ENCODE measurements at places on chromosomes 3 and 15. TPM values are rescaled to one million over a fixed set of nuclear protein-coding genes. Genes with fewer than 3 reads are reported as not detected.

The A4GNT gene
- not detected for total RNA-seq

The FGF7 gene
- 157 TPM for total RNA-seq

The SLC6A20 gene
- total RNA-seq: not detected

The CACNA1D gene
- total RNA-seq: 0.97 TPM

The CPNE9 gene
- not detected for total RNA-seq

The PLA1A gene
- not detected for total RNA-seq

The CACNA2D2 gene
- total RNA-seq: 0.12 TPM

The USP19 gene
- 51.3 TPM for total RNA-seq

The KBTBD13 gene
- total RNA-seq: not detected

The CFAP100 gene
- total RNA-seq: not detected

The MOBP gene
- not detected for total RNA-seq

The PLSCR2 gene
- total RNA-seq: not detected

The PPP2R3A gene
- 33.6 TPM for total RNA-seq

The OR5K2 gene
- not detected for total RNA-seq

The SLC25A26 gene
- 19.5 TPM for total RNA-seq

The CCDC39 gene
- total RNA-seq: not detected

The VIPR1 gene
- total RNA-seq: 0.32 TPM

The ACAP2 gene
- total RNA-seq: 67.9 TPM

The FOXL2NB gene
- total RNA-seq: 10.4 TPM

The TMEM212 gene
- not detected for total RNA-seq

The ZNF501 gene
- total RNA-seq: 7.0 TPM

The PLSCR4 gene
- total RNA-seq: 67.3 TPM

The ACTC1 gene
- total RNA-seq: 1.6 TPM

The GJD2 gene
- total RNA-seq: 0.12 TPM

The ZIC1 gene
- 125 TPM for total RNA-seq

The MITF gene
- total RNA-seq: 13.8 TPM

The NME9 gene
- total RNA-seq: not detected

The INAFM2 gene
- 13.4 TPM for total RNA-seq

The CIB2 gene
- 5.6 TPM for total RNA-seq

The SLC51A gene
- not detected for total RNA-seq

The GRM7 gene
- 0.16 TPM for total RNA-seq

The EXOG gene
- total RNA-seq: 11.8 TPM

The VGLL3 gene
- 584 TPM for total RNA-seq

The CASR gene
- total RNA-seq: not detected

The TTLL13 gene
- 0.16 TPM for total RNA-seq

The TGM4 gene
- not detected for total RNA-seq

The ASB14 gene
- not detected for total RNA-seq

The FBLN2 gene
- 493 TPM for total RNA-seq

The HIGD2B gene
- total RNA-seq: not detected

The PPP1R2 gene
- total RNA-seq: 122 TPM

The DNASE1L3 gene
- total RNA-seq: not detected

The SAMMSON gene
- not detected for total RNA-seq

The WNT7A gene
- total RNA-seq: not detected

The CKMT1A gene
- not detected for total RNA-seq

The PTX3 gene
- 515 TPM for total RNA-seq

The CORO2B gene
- total RNA-seq: 6.7 TPM

The RAB6B gene
- total RNA-seq: 0.81 TPM

The GPR62 gene
- not detected for total RNA-seq

The SLCO3A1 gene
- total RNA-seq: 7.3 TPM

The DUOXA2 gene
- not detected for total RNA-seq

The SMCO1 gene
- total RNA-seq: 0.16 TPM
